CD4-positive, alpha-beta T cell treated with Interleukin-1 beta for 1 hour (primary cell): ENCODE measurements at places on chromosomes 2 and 18.

DNA sequence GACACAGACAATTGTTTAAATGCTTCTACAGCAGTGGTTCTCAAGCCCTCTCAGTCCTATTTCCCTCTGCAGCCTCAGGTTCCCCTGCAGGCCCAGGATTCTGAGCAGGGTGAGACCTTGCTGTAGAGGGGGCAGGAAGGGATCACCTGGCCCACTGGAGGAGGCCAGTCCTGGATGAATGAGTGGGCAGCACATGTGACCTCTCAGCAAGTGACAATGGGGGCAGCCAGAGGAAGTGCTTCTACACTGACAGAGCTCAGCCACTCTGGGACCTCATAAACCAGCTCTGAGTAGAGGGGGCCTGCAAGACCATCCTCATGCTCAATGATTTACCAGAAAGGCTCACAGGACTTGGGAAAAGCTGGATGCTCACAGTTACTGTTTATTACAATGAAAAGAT lies 63.2 kb downstream of the ASB1 start:
- no peak for DNase-seq

DNA sequence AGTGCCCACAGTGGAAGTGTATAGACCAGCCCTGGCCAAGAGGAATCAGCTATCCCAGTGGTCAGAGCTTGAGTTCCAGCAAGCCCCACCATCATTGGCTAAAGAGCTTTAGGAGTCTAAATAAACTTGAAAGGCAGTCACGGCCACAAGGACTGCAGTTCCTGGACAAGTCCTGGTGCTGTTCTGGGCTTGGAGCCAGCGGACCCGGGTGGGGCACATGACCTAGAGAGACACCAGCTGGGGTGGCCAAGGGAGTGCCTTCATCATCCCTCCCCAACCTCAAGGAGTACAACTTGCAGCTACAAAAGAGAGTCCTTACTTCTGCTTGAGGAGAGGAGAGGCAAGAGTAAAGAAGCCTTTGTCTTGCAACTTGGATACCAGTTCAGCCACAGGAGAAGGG lies 439.8 kb upstream of the TMEFF2 start:
- DNase-seq, result no peak

- DNase-seq, result no peak
Measured at GRCh38 chr18:24181806-24182205, 42.9 kb downstream of the CABYR start.

DNA sequence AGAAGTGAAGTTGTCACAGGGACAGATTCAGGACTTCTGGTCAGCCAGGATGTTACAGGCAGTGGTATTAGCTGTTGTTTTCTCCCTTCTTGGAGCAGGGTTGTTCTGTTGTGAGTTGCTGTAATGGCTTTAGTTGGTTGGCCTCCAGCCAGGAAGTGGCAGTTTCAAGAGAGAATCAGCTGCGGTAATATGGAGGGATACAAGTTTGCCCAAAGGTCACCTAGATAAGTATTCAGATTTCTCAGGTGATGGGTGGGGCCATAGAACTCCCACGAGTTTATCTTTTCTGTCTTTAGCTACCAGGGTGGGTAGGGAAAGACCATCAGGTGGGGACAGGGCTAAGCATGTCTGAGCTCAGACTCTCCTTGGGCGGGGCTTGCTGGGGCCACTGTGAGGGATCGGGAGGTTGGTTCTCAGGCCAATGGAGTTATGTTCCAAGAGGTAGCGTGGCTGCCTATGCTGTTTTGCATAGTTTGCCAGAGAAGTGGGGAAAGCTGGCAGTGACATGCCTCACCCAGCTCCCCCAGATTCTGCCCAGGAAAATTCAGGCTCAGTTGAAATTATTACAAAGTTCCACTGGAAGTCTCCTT lies 640.4 kb upstream of the CHAC2 start:
- no peak for DNase-seq

GRCh38 chr18:74806073-74806472 lies 208.4 kb downstream of the ZNF407 start:
- no peak for DNase-seq

- DNase-seq, result peak; percentile 9
Measured at GRCh38 chr2:11344956-11345677, 681 bp upstream of the ROCK2 start.

DNA sequence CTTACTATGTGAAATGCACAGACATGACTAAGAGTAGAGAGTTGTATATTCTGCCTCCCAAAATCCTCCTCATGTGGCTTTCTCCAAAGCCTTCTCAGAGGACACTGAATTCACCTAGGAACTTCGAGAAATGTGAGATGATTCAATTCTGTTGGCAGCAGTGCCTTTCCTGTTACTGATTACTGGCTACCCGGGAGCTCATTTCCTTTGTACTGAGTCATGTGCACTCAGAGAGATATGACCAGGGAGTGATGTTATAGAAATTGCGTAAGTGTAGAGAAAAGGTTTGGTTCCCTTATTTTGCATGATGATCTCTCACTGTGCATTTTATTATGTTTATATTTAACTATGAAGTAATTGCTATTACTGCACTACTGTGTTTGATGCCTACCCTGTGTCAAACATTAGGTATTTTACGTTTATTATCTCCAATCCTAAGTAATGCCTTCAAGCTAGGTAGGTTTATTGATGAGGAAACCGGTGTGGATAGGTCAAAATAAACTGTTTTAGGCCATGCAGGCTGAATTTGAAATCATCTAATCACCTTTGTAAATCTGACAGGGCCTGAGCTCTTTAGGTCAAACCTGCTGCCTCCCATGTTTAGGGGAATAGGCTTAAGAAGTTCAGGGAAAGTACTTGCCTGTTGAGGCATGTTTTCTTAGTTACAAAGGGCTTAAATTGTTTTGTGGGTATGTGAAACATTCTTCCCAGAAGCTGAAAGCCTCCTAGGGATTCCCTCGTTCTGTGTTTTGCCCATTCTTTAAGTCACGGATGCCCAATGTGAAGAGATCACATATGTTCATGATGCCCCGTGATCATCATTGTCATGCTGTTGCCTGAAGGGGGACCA lies 86.8 kb downstream of the FMNL2 start:
- DNase-seq, result peak; percentile 44

DNA sequence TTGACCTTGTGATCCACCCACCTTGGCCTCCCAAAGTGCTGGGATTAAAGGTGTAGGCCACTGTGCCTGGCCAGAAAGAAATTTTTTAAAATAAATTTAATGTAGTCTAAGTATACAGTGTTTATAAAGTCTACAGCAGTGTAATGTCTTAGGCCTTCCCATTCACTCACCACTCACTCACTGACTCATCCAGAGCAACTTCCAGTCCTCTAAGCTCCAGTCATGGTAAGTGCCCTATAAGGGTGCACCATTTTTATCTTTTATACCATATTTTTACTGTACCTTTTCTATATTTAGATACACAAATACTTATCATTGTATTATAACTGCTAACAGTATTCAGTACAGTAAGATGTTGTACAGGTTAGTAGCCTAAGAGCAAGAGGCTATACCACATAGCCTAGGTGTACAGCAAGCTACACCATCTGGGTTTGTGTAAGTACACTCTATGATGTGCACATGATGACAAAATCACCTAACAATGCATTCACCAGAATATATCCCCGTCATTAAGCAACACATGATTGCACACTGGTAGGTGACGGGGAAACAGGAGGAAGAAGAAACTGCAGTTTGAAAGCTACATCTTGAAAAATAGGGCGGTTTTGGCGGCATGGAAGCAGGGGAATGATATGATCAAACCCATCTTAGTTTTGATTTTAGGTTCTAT lies 105.1 kb upstream of the ITGB6 start:
- DNase-seq, result no peak

- DNase-seq, result no peak
Measured at GRCh38 chr2:181258720-181259119, 198.5 kb upstream of the ITGA4 start.

GRCh38 chr2:73134471-73134870 lies 21.7 kb upstream of the RAB11FIP5 start:
- DNase-seq, result no peak

GRCh38 chr2:46846536-46846935 lies 69.1 kb downstream of the MCFD2 start:
- no peak for DNase-seq

DNA sequence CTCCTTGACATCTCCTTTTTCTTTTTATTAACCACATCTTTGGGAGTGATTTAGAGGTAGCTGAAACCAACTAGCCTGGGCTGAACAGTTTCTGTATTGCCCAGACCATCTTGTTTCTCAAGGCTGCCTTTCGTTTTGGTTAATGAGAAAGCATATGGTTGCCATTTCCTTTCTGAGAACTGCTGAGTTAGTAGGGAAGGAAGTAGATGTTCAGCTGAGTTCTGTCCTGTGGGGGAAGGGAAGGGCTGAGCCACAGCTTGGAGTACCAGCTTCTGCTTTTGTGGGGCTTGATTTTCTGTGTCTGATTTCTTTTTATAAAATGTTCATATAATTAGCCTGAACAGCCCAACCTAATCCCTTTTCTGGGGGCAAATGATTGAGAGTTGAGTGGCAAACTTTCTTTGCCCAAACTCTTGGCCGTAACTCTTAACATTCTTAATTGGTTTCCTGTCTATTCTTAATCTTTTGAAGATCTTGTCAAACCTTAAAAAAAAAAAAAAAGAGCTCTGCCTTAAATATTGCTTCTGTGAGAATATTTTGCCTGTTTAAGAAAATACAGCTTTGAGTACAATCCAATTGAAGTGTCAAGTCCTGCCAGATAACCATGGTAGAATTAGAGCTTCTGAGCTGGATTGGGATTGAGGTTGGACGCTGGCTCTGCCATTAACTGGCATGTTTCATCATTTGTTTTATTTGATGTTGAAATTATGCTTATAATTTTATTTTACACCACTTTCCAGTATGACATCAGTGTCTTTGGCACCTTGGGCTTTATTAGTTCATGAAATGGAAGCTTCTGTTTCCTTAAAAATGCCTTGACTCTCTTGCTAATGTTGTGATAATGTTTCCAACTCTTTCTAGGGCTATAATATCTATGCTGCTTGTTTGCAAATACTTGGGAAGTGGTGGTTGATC lies 1.9 kb upstream of the NABP1 start:
- peak; percentile 82 for DNase-seq

- DNase-seq, result peak; percentile 69
Measured at GRCh38 chr2:60555066-60555782, 1.8 kb upstream of the BCL11A start.

GRCh38 chr2:122237450-122237849 lies 482.0 kb downstream of the TSN start:
- DNase-seq, result no peak

DNA sequence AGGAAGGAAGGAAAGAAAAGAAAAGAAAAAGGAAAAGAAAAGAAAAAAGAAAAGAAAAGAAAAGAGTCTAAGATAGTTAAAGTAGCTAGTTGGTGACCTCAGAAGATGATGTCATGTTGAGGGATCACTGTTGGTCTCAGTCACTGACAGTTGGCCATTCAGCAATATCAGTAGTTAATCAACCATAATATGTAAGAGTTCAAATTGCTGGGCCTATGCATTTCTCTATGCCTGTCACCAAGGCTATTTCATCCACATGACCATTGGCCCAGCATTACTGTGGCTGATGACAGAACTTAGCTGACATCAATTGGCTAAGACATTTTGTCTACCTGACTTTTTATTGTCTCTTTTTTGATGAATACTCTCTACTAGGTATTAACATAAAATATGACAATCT lies 435.5 kb upstream of the CRIM1 start:
- DNase-seq, result no peak

DNA sequence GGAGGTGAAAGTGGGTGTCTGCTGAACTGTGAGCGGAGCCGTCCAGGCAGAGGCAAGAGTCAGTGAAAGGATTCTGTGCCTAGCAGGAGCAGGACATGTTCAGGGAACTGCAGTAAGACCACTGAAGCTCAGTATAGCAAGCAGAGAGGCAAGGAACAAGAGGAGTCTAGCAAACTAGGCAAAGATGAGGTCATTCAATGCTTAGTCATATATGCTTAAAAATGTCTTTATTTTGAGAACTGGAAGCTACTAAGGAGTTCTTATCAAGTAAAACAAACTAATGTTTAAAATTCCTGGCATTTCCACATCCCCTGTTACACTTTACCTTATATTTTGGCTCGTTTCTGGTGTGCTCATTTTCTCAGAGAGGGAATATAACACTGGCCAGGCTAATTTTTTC lies 913.4 kb downstream of the CBLN2 start:
- DNase-seq, result no peak

DNA sequence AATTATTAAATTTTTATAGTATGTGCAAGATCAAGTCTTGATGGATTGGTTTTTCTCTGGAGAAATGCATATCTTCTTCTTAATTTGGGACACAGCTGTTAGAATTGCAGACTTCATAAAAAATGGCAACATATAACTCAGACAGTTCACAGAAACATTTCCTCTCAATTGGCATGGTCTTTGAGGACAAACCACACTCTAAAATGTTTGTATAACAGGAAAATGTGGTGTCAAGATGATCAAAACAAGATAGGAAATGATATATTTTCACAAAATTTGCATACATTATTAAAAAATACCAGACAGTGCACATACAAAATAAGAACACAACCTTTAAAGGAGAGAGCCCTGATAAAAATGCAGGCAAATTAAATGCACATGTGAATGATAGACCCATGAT lies 63.9 kb downstream of the ICOS start:
- peak; percentile 27 for DNase-seq

DNA sequence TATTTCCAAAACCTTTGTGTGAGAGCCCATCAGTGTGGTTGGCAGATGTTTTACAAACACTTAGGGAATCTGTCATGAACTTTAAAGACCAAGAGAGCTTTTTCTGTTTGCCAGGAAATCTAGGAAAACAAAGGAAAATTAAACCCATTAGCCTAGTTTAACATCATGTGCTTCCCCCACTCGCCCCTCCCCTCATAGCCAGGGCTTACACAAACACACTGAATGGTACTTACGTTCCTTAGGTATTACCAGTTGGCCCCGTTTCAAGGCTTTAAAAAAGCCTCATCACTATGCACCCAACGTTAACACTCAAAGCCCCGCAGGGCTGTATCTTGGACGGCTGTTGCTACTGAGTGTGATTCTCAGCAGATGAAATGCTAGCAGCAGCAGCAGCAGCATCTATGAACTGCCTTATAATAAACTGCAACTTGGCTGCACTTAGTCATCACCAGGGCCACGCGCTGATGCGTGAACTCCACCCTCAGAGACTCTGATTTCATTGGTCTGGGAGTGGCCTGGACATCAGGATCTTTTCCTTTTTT lies 20.1 kb upstream of the TTC39C start:
- DNase-seq, result peak; percentile 17

DNA sequence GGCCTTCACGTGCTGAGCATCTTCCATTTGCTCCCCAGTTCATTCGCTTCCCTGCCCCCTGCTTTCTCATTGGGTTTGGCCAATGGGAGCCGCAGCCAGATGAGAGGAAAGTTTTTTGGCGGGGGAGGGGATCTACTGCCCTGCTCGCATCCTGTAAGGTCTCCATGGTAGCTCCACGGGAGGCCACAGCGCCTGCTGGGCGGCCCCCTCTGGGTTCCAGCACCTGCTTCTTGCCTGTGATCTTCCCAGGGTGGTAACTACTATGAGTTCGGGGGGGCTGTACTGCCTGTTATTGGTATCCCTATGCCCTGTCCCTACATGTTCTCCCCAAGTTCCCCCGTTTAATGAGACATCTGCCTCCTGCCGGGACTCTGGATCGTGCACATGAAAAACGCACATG lies 57.2 kb downstream of the INPP5D start:
- DNase-seq, result no peak

- no peak for DNase-seq
Measured at GRCh38 chr2:57156231-57156924, 890.2 kb upstream of the VRK2 start.

- no peak for DNase-seq
Measured at GRCh38 chr2:80153151-80153550, 151.4 kb downstream of the LRRTM1 start.
